ENCODE measurements at places on chromosomes 4 and X.
A peak's percentile ranks its signal among the peaks of the same experiment; 100 is the strongest.

GRCh38 chrX:106698693-106699092 lies 27.8 kb upstream of the RNF128 start:
- DNase-seq: no peak

GRCh38 chr4:159175085-159175988 lies 72.5 kb downstream of the RAPGEF2 start:
- peak; percentile 65 for DNase-seq

DNA sequence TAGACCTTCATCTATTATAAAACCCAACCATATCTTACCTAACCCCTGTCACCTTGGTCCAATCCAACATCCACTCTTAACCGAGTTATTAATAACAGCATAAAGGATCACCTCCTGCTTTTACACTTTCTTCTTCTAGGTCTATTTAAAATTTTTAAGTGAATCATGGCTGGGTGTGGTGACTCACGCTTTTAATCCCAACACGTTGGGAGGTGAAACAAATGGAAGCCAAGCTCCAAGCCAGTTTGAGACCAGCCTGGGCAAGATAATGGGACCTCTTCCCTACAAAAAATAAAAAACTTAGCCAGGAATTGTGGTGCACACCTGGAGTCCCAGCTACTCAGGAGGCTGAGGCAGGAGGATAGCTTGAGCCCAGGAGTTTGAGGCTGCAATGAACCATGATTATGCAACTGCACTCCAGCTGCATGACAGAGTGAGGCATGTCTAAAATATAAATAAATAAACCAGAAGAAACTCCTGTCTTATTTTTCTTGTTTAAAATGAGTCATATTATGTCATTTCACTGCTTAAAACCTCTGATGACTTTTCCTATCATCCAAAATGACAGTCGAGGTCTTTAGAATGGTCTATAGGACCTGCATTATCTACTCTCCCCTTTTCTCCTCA lies 188.4 kb downstream of the GASK1B start:
- DNase-seq: no peak

DNA sequence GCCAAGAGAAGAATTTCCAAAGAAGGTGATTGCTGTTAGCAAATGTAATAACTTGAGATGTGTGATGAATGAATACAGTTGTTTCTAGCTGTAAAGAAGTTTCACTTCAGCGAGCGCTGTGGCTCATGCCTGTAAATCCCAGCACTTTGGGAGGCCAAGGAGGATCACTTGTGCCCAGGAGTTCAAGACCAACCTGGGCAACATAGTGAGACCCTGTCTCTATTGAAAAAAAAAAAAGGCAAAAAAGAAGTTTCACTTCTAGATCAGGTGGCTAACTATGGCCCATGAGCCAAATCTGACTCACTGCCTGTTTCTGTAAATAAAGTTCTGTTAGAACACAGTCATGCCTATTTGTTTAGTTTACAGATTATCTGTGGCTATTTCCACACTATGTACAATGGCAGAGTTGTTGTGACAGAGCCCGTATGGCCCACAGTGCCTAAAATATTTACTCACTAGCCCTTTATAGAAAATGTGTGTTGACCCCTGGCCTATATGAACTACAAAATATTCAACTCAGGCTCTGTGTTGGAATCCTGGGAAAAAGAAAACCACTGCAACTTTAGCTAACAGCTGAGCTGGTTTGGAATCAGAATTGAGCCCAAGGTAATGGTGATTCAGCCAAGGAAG lies 54.1 kb upstream of the PRPS1 start:
- no peak for DNase-seq

- DNase-seq: no peak
These were observed 120.2 kb upstream of the PDE5A start for GRCh38 chr4:119748853-119749252.

- DNase-seq: peak; percentile 33
These were observed 42.7 kb upstream of the RASSF6 start for GRCh38 chr4:73662709-73663546.

GRCh38 chr4:825063-825970 lies 612 bp downstream of the CPLX1 start:
- no peak for DNase-seq

DNA sequence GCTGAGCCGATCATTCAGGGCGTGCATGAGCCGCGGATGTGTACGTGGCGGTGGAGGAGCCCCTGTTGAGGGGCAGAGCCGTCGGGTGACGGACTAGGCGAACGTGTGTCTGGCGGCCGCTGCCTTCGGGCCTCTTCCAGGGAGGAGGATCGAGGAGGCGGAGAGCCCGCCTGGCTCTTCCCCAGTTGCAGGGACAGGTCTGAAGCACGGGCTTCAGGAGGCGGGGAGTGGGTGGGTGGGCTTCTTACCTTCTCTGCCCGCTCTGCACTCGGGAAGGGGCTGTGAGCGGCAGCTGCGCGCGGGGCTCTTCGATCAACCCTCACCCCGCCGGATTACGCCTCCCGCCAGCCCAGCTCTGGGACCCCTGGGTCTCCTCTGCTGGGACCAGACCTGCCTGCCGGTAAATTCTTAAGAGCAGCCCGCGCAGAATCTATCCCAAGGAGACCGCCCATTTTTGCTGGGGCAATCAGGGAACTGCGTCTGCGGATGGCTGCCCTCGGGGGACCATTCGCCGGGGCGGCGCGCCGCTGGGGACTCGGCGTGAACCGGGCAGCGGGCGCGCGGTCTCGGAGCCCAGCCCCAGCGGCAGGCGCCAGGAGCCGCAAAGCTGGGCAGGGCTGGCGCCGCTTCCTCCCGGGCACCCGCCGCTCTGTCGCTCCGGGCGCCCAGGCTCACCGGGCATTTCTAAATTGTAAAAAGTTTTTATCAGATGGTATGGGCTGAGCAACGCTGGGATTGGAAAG lies 4.9 kb downstream of the PLAC8 start:
- no peak for DNase-seq

DNA sequence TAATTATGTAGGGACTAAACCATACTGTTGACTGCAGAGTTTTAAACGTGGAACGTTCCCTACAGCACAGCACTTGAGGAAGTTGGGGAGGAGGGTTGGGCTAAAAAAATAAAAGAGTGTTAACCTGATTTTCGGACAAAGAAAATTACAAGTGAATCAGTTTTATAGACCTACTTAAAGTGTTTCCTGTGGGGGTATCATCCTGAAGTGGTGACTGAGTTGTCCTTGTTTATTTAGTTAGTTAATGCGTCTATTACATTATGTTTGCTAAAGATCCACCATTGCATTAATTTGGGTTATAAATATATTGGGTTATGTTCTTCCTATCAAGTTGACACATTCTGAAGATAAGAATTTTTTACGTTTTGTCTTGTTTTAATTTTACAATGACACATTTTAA lies 14.7 kb downstream of the UNC5C start:
- no peak for DNase-seq

DNA sequence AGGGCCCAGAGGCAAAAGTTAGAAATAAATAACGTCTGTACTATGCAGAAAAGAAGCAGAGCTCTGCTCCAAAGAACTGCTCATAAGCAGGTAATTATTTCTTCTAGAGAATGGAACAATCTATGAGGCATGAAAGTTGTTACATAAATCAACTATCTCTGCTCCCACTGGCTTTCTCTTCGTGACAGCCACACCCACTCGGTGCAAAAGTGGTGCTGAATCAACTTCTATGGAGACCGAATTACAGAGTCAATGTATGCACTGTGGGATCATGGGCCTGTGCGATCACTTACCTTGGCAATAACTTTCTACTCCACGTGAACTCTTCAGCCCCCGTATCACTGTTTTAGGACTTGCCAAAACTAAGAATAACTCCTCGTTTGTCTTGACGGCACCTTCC lies 99.4 kb upstream of the ATXN3L start:
- DNase-seq: no peak

GRCh38 chrX:30312858-30313257 lies 3.7 kb upstream of the NR0B1 start:
- no peak for DNase-seq

- DNase-seq: no peak
These were observed 1617.5 kb upstream of the TENM3 start for GRCh38 chr4:180625653-180626052.

GRCh38 chr4:41977709-41978108 lies 3.8 kb upstream of the DCAF4L1 start:
- no peak for DNase-seq

GRCh38 chr4:85423431-85423830 lies 51.5 kb upstream of the ARHGAP24 start:
- no peak for DNase-seq

DNA sequence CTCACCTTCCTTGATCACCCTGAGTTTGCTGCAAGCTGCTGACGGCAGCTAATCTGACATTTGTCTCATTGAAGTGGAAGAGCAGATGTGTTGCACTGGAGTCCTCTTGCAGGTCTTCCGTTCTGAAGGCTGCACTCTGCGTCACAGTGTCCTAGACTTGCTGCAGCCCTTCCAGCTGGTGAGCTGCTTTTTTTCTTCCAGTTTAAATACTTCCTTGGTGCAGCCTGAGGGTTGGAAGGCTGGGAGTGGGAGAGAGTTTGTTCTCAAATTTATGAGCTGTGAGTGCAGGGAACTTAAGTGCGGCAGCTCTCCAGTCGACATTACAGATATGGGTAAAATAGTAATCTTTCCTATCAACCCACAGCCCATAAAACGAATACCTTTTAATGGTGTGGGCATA lies 303.6 kb upstream of the FAT1 start:
- no peak for DNase-seq

DNA sequence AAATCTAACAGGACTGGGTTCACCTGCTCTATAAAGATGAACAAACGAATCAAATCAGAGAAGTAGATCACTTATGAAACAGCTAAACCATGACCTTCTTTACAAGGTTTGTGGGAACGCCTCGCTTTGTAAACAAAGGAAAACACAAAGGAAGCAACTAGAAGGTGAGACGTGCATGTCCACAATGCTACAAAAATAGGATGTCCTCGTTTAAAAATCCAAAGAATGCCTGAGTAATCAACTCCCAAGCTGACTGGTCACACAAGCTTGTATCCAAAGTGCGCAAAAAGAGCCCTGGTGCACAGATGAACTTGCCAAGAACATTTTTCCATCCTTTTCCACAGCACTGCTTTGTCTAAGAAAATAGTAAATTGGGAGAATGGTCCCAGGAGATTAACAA lies 6.3 kb upstream of the SH3KBP1 start:
- DNase-seq: no peak

DNA sequence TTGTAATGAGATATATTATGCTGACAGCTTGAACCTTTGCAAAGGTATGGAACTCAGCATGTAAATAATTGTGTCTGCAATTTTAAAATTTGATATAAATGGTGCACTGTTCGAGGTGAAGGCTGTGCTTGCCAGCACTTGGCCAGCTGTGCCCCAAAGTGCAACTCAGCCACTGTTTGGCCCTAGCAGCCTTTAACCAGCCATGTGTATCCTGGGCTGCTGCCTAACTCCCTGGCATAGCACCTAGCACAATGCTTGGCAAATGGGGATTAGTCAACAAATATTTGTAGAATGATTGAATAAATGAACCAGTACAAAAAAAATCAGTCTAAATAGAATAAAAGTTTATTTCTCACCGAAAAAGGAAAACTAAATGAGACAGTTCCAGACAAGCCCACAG lies 83.8 kb upstream of the ZIC3 start:
- no peak for DNase-seq

DNA sequence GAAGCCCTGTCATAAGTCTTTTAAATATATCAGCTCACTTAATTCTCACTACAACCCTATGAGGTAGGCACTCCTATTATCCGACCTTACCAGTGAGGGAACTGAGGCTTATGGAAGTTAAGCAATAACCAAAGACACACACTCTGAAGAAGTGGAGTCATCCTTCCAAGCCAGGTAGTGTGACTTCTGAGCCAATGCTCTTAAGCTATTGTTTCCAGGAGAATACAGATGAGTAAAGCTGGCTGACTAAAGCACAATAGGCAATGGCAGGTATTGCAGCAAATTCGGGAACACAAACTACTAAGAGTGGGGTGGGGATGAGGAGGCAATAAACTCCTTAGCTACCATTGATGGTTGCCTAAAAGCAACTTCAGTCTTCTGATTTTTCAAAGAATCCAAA lies 81.8 kb upstream of the KIT start:
- no peak for DNase-seq

- no peak for DNase-seq
These were observed 85.4 kb downstream of the FAM13A start for GRCh38 chr4:88971536-88971935.

DNA sequence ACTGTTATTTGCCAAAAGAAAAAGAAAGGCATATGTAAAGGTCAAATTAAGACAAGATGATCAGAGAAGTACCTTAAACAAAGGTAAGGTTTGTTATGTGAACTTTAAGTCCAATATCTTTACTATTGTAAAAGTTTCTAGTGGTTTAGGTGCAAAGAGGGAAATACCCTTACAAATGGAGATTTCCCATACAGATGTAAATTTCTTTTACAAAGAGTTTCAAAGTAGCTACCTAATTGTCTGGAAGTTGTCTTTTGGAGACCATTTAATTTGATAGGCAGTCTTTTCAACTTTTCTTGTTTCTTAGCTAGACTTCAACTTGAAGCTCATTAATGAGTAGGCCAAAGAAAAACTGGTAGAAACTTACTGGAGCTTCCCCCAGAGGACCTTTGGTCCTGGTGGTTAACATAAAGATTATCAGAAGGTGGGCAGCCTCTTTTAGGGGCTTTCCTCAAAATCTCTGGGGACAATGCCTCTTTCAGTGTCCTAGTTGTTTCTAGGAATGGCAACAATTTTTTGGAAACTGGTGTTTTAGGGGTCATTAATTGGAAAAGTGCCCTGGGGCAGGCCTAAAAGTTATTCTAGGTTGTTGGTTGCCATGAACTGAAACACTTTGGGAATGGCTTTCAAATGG lies 297.3 kb downstream of the GUCY2F start:
- no peak for DNase-seq

DNA sequence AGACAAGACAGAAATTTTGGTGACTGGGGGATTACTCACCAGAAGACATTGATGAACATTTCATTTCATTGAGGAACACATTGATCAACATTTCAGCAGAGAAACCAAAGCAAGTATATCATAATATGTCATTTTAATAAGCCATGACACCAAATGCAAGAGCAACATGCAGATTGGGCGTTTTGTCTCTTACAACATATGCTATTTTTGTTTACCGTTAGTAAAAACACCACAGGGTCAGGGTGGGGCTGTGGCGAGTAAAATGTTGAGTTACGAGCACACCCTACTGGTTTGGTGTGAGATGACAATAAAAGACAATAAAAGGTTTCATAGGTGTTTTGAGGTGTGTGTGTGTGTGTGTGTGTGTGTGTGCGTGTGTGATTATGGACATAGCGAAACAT lies 294.5 kb downstream of the PDGFC start:
- DNase-seq: no peak

DNA sequence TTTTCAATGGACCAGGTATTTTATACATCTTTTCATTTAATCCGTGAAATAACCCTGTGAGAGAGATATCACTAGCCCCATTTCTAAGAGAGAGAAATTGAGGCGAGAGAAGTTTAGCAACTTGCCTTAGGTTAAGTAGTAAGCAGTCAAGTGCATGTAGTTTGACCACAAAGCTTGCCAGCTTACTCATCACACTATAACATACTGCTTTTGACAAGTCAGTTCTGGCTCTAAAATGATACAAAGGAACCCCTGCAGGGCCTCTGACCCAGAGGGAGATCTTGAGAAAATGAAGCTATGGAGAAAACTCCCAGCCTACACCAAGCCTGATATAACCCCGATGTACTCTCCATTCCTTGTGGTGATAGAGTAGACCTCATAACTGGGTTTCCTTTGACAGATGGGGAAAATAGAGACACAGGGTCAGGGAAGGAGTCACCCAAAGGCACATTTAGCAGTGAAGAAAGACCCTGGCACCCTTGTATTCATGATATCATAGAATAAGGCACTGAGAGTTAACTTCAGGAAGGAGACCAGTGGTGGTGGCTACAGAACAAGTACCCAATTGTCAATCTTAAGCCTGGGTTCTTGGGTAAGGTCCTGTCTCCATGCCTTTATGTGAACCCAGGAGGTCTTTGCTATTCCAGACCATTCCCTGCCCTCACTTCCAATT lies 60.2 kb upstream of the MSN start:
- DNase-seq: no peak

Measured in brain pericyte (primary cell).